ENCODE measurements at places on chromosomes 2 and 18. TPM values are rescaled to one million over a fixed set of nuclear protein-coding genes. Genes with fewer than 3 reads are reported as not detected.

DNA sequence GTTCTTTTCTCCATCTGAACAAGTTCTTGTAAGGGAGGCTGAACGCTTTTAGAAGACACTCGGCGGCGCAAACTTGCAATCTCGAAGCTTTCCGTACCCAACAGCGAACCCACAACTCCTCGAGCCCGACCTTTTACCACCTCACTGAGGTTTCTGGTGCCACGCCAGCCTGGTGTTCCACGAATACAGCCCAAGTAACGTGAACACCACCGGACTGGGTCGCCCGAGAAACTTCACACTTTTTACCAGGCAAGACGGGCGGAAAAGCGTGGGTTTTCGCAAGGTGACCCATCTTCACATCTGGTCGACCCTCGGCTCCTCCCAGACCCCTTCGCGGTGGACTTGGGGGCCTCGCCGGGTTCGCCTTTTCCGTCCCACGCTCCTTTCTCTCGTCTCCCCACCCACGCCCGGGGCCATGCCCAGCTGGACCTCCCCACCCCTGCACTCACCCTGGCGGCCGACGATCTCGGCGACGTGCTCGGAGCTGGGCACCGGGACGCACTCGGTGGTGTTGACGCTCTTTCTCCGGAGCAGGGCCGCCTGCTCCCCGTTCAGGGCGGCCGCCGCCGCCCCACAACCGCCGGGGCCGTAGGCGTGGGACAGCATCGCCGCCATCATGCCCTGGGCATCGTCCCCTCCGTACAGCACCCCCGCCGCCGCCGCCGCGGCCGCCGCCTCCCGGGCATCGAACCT is 1.2 kb downstream of the MEX3C start:
- DNase-seq, result no peak

GRCh38 chr2:206572725-206573124 is 69.6 kb upstream of the FAM237A start:
- DNase-seq, result no peak

DNA sequence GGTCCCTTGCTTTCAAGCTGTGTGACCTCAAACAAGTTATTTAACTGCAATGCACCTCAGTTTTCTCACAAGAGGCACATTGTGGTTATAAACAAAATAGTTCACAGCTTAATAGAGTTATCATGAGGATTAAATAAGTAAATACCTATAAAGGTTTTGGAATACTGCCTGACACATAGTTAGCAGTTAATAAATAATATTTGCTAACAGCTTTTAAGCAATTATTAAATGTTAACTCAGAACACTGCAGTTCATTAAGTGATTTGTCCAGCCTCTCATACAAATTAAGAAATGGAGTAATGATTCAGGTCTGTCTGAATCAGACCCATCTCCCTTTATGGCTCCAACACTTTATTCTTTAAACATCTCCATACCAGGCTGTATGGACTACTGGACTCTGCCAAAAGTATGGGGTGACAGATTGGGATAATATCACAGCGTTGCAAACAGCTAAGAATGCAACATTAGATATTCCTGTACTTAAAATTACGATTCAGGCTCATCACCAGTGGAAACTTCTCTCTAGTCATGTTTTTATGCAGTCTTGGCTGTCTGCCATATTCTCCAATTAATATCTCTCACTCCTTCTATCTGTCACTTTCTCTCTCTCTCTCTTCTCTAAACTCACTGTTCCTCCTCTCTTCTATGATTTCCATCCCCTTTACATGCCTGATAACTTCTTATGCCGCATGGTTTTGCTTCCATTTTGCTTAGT is 370.6 kb upstream of the UBE2E3 start:
- DNase-seq, result no peak

DNA sequence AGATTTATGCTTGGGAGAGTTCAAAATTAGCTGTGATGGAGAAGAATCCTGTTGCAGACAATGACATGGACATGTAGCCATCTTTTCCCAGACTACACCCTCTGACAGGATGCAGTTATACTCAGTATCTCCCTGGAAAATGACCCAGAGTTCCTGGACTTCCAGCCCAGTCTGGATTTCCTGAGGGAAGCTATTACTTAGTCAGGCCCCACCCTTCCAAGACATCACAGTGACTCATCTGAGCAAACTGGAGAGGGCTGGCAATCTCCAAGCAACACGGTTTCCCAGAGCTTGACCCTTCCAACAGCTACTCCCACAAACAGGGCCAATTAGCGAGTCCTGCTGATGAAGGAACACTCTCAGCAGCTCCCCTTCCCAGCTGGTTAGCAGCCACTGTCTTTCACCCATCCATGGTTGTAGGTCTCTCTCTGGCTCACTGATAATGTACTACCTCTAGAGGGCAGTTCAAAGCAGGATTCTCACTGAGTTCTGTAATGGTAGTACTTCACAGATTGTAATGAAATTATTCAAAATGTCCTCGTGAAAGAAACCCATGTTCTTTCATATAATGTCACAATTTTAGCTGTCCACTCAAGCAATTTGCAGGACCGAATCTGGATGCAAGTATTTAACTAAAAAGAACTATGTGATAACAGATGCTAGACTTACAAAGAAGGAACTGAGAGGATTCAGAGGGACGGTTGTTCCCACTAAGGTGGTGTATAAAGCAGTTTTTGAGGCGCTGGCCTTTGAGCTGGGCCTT is 110.2 kb downstream of the MDH1 start:
- DNase-seq, result no peak

- no peak for DNase-seq
These were observed 2.8 kb upstream of the GPR55 start for GRCh38 chr2:230927711-230928341.

DNA sequence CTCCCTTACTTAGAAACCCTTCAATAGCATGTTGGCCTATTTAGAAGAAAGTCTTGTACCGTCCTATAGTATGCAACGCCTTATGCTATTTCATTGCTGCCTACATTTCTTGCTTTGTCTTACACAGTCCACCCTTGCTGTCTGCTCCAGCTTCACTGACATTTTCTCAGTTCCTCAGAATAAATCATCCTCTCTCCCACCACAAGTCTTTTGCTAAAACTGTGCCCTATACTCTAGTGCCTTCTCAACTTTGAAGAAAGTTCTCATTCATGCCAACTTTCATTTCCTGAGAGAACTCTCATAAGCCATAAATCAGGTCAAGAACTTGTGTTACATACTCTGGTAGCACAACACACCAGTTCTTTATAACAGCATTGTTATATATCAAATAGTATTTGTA is 54.3 kb upstream of the COL3A1 start:
- no peak for DNase-seq

Gene TGFA
- total RNA-seq, result 3.0 TPM

Gene LGALSL
- total RNA-seq, result 22.6 TPM

Gene MEP1B
- total RNA-seq, result not detected
